ENCODE measurements at places on chromosomes 11 and 22.
A peak's percentile ranks its signal among the peaks of the same experiment; 100 is the strongest.

GRCh38 chr11:64208796-64209562, 2.5 kb downstream of the FERMT3 start:
- DNase-seq, result no peak

GRCh38 chr22:41242396-41243117, 1.8 kb upstream of the CHADL start:
- DNase-seq, result no peak

- no peak for DNase-seq
These were observed 271.5 kb downstream of the NXPE2 start for GRCh38 chr11:114949614-114950351.

- DNase-seq, result no peak
These were observed 86.3 kb downstream of the FCHSD2 start for GRCh38 chr11:73055655-73056354.

- DNase-seq, result no peak
These were observed 36.4 kb upstream of the MRPL17 start for GRCh38 chr11:6719576-6719975.

DNA sequence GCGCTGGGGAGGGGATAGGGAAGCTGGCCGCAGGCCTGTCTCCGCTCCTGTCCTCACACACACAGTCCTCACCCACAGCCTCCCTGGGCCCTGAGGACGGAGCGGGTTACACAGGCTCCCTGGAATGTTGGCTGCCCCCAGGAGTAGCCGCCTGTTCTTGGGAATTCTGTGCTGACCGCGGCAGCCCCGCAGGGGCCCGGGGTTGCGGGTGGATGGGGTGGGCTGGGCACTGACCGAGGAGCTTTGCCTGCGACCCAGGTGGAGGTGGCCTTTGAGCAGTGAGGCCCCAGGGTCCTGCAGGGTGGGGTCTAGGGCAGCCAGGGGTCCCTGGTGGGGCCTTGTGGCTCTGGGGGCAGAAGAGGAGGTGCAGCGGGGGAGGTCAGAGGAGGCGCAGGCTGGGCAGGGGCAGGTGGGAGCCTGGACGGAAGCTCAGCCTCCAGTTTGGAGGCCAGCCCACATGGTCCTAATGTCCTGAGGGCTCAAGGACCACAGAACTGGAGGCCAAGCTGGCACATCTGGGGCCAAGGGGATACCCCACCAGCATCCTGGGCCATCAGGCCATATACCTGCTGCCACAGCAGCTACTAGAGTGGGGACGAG, 6.6 kb upstream of the MRGPRG start:
- no peak for DNase-seq

GRCh38 chr22:40406063-40406890, 35.9 kb downstream of the SGSM3 start:
- DNase-seq, result no peak

GRCh38 chr11:64659417-64660144, 63.4 kb downstream of the NRXN2 start:
- no peak for DNase-seq

- DNase-seq, result no peak
These were observed 205.5 kb upstream of the TMEM45B start for GRCh38 chr11:129610125-129610524.

GRCh38 chr11:128477811-128478210, 109.5 kb downstream of the ETS1 start:
- no peak for DNase-seq

GRCh38 chr11:60498853-60499252, 6.3 kb downstream of the MS4A12 start:
- no peak for DNase-seq

- DNase-seq, result no peak
These were observed 2.2 kb upstream of the ABTB2 start for GRCh38 chr11:34360046-34360445.

- DNase-seq, result no peak
These were observed 64.6 kb upstream of the ADSL start for GRCh38 chr22:40281717-40282116.

GRCh38 chr11:46408407-46408986, 16.9 kb upstream of the CHRM4 start:
- no peak for DNase-seq

DNA sequence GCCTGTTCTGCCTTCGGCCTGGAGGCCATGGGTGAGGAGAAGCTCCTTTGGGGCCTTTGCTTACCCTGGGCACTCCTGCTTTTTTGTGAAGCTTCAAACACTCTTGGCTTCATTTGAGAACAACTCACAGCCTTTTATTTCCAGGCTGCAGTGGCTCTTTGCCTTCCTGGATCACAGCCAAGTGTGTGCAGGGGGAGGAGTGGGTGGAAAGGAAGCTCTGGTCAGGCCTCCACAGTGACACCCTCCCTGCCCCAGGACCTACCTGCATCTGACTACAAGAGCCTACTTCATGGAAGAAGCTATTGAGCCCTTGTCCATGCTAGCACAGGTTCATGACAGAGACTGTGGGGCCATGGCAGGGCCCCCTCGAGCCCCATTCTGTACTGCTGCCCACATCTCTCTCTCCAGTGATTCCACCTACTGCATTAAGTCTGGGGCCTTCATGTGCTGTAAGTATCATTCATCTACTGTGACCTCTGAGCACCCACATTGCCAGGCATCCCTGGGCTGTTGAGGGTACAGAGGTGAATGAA, 52.3 kb downstream of the GAB4 start:
- DNase-seq, result no peak

DNA sequence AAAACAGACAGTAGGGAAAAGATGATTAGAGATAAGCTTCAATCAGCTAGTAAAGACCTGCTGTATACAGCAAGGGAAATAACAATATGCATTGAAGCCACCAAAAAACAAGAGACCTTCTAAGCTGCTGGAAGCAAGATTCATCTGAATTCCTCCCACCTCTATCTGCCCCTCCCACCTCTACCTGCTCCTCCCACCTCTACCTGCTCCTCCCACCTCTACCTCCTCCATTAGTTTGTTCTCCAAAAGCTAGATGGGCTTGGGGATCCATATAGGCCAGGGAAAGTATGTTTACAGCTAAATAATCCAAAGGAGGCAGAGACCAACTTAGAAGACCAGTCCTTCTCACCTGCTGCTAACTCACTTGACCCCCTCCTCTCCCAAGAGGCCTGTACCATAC, 33.2 kb downstream of the PAK1 start:
- DNase-seq, result no peak

DNA sequence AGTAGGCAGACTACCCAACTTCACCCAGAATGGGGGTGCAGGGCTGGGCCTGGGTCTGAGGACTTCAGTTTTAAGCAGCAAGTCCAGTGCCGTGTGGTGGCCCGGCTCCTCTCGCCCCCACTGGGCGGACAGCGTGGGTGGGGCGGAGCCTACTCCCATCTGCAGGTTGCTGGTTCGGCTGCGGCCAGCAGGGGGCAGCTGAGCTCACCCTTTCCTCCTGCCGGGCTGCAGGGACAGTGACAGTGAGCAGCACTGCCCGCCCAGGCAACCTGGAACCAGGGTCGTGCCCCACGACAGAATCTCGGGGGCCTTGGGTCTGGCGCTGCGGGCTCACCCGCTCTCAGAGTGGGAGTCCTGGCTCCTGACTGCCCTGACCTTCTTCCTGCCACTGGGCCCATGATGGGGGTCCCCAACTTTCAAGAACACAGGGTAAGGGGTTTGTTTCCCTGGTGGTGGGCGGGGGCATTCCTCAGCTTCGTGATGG, 6.2 kb upstream of the NEAT1 start:
- DNase-seq, result peak; percentile 93

DNA sequence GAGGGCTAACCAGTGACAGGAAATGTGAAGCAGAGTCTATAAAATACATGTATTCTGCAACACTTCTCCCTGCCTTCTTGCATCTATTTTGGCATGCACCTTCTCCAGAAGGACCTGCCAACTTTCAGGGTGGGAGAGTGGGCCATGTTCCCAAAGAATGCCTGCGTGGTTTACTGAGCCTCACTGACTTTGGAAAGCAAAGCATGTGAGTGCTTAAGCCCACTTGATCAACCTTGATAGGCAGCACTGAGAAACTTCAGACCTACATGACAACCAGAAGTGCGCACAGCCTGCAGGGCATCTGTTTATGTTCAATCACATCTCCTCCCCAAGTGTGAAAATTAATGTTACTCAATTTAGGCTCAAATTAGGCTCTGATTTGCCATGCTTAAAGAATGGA, 69.2 kb downstream of the AMOTL1 start:
- no peak for DNase-seq

DNA sequence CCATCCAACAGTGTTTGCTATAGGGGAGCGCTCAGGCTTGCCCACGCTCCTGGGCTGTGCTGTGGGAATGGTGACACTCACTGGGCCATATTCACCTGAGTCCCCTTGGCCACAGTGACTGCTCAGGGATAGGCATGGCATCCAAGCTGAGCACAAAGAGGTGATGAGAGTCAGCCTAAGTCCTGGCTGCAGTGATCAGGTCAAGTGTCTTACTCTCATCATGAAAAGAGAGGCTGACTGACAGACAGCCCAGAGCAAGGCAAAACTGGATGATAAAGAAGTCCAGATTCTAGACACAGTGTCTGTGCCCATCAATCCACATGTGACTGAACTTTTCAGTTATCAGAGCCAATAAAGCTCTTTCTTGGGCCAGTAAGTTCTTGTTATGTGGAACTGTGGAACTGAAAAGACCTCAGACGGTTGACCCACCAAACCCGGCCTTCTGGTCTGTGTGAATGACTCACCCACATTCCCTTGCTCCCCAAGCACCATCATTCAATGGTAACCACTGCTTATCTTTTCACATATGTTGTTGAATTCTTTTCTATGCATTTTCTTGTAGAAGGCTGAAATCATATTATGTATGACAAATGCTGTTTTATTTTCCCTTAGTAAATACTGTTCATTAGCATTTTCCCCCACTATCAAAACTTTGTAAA, 43.2 kb upstream of the YPEL1 start:
- no peak for DNase-seq

DNA sequence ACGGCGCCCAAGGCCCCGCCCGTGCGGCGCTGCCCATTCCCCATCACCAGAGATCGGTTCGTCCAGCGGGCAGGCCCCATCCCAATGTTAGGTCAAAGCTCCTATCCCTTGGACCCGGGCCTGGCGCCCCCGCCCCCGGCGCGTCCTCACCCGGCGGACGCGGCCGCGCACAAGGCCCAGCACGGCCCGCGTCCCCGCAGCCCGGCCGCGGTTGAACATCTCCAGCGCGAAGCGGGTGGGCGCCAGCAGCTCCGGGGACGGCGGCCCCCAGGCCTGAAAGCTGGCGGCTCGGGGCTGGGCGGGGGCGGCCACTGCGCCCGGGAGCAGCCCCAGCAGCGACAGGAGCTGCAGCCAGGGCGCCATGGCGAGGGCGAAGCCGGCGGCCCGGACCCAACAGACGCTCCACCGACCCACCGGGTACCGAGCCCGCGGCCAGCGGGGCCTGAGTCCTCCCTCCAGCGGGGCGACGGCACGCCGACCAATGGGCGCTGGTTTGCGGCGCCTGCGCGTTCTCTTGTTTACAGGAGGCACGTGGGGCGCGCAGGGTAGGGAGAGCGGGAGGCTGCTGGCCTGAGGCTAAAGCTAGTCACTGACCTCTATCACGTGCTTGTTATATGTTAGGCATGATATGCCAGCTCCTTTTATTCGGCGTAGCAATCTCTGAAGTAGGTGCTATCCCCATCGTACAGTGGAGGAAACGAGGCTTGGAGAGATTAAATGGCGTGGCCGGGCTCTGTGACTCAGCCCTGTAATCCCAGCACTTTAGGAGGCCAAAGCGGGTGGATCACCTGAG, at the start of gene CTSF:
TSS of gene CTSF (minus strand) at position 483 of the 793 bp plus-strand sequence. CDS start at position 363, 120 bp downstream.
- DNase-seq, result peak; percentile 72

GRCh38 chr11:7872890-7873289, 58.2 kb downstream of the OR10A6 start:
- DNase-seq, result no peak

DNA sequence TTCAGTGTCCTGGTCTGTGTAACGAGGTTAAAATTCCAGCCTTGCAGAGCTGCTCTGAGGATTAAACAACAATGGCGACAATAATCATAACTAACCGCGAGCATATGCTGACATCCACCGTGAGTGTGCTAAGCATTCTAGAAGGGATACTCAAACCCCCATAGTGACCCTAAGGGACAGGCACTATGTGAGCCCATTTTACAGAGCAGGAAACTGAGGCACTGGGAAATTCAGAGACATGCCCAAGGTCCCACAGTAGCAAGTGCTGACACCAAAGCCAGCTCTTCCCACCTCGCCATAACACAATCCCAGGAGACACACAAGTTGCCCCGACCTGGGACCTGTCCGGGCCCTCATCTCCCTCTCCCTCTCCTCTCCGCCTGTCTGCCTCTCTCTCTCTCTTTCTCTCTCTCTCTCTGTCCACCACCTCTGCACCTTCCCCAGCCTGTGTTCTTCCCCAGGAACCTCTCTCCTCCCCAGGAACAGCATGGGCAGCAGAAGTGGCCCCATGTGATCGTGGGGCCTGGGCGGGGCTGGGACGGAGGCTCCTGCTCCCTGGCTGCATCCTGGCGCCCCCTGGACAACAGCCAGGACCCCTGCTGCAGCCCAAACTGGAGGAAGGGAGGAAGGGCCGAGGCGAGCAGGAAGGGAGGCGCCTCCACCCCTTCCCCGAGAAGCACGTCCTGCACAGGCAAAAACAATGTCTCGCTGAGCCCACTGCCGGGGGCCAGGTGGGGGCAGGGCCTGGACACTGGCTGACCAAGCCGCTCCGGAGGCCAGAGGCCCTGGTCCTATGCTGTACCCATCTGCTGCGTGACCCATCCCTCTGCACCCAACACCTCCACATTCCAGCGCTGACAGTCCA, 14.8 kb upstream of the MFNG start:
- no peak for DNase-seq

GRCh38 chr22:50192436-50193204, 6.9 kb downstream of the TRABD start:
- peak; percentile 50 for DNase-seq

- DNase-seq, result no peak
These were observed 12.1 kb downstream of the CPT1A start for GRCh38 chr11:68829581-68829980.

- no peak for DNase-seq
These were observed 3.0 kb downstream of the CXCR5 start for GRCh38 chr11:118886681-118887111.

DNA sequence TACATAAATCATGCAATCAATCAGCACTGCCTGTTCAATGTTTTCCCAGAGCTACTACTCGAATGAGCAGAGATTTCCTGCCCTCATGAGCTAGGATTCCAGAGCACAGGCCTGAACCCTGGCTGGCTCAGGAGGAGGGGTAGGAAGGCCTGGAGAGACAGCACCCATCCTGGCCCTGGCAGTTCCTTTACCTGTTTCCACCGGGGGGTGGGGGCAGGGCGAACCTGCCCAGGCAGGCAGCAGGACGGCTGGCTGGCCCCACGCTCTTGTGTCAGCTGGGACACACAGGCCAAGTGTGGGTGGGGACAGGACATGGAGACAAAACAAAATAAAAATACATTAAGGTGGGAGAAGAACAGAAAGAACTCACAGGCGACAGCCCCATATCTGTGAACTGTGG, 109.8 kb upstream of the BID start:
- no peak for DNase-seq

Data from activated CD4-positive, alpha-beta memory T cell treated with anti-CD3 and anti-CD28 coated beads, Interleukin-2, amount 10 ng/mL, durations not matched to agents 7 days and 5 days (primary cell).